RKO (cell line): ENCODE measurements at places on chromosomes 3 and 15.

DNA sequence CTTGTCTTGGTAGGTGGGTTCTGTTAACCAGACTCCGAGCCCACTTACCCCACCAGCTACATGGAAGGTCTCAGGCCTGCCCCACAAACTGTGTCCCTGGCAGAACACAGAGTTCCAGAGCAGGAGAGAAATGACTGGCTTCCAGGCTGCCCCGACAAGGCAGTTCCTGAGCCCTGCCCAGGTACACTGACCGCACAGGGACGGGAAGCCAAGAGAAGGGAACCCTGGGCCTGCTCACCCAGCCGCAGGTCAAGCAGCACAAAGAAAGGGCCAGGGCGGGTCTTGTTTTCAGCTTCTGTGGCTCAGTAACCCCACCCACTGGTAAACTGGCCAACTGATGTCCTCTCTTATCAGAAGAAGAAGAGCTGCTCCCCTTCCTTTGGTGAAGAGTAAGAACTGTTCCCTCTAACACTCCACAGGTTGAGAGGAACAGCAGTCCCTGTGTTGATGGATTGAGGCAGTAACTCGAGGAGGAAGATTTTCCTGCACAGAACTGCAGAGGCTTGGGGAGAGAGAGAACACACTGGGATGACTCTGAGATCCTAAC is 68.4 kb downstream of the CRTC3 start:
- DNase-seq: no peak

DNA sequence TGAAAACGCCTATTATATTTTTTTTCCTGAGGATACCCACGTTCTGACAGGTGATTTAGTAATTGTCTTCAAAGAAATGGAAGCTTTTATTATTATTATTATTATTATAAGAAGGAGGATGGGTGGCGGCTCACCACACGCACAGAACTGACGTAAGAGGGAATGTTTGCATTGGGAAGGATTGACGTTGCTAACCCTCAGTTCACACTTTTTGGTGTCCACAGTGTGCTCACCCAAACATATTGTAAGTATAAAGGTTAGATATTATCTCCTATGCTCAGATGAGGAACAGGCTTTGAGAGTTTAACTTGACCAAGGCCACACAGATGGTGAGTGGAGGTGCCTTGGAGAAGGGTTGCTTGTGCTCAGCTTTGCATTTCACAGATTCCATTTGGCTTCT is 533.5 kb upstream of the TBL1XR1 start:
- DNase-seq: no peak

DNA sequence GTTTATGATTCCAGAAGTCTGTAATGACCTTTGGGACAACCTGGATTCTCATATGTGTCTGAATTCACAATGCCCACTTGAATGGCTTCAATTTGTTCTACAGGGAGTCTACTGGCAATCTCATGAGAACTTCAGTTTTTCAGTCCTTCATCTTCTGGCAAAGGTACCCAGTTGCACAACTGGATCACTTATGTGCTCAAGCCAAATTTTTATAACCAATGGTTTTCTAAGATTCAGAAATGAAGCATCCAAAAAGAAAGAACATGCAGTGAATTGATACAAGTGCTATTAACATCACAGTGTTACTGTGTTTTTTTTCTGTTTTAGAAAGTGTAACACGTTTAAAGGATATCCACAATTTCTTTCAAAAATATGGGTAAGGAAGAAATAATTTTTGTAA is at the start of gene OR5H14:
TSS of gene OR5H14 (plus strand) at position 301 of the 400 bp plus-strand sequence. CDS start 1,907 bp downstream, outside the sequence.
- no peak for DNase-seq

DNA sequence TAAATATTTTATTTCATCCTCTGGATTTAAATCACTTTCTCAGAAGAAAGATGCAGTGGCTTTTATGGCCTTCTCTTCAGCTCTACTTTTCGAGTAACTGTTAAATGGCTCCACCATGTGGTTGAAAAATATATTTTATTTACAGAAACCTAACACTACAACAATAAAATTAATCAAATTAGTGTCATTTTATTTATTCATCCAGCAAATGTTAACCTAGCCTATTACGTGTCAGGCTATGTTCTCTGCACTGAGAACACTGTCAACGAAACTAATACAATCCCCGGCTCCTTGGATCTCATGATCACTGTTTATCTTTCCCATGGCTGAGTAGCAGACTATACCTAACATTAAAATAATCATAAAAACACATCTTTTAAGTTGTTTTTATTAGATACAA is 148.0 kb upstream of the OSTN start:
- peak; percentile 52 for DNase-seq

DNA sequence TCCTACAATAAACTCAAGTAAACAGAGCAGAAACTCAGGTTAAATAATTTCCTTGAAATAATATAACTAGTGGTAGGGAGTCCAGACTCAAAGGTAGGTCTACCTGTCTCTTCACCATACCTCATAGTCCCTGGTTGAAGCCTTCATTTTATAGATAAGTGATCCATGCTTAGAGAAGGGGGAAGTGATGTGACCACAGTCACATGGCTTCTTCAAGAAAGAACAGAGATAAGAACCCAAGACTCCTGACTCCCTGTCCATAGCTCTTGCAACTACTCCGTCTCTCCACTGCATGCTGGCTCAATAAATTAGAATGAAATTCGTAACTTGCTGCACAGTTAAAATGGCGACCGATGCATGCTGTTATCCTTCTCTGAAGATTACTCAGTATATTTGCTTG is 11.0 kb upstream of the C15orf61 start:
- no peak for DNase-seq

DNA sequence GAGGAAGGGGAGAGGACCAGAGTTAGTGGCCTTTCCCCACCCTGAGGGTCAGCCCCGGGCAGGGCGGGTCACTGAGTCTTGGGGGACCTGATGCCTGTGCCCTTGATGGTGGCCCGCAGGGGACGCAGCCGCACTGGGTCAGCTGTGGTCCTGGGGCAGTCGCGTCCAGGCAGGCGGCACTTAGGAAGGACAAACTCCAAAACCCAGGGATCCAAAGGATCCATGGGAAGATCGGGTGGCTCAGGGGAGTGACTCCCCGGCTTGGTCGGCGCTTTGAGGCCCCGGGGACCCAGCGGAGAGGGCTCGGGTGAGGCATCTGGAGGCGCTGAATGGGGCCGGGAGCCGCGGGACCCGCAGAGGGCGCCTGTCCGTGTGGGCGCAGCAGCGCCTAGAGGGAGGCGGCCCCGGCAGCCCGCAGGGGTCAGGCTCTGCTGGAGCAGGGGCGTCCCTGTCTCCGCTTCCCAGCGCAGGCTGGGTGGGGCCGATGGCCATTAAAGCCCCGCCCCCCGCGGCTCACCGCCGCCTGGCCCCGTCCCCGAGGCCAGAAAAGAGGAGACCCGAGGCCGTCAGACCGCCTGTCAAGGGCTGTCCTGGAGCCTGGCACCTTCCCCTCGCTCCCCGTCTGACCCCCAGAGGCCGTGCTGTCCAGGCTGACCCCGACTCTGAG is 17.5 kb downstream of the CIDEC start:
- no peak for DNase-seq

DNA sequence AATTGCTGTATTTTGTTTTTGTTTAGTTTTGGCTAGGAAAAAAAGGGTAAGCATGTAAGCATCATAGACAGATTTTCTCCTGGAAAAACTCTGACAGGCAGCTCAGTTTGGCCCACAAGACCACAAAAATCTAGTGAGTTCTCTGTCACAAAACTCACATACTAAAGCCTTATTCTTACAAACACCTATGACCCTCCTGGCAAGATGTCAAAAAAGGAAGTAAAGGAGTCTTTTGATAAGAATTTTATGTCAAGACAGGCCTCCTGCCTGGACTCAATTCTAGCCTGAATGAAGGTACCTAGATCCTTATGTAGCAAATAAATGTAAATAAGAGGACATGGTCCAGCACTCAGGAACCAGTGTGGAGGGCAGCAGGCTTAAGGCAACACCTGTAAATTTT is 668.3 kb upstream of the ZNF385D start:
- DNase-seq: no peak

DNA sequence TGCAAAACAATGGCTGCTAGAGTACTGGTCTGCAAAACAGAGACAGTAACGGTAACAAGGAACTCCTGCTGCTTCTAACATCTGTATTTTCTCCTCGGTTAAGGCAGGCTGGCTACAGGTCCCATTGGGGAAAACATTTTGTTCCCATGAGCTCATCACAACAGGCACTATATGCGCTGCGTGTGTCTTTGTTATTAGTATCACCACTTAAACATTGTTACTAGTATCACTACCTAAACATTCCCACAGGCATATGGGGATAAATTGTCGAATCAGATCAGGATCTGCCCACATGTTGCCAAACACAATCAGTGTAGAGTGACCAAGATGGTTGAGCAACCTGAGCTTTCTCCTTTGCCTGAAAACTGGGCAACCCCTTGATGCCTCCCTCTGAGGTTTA is 77.2 kb downstream of the TOP2B start:
- no peak for DNase-seq

DNA sequence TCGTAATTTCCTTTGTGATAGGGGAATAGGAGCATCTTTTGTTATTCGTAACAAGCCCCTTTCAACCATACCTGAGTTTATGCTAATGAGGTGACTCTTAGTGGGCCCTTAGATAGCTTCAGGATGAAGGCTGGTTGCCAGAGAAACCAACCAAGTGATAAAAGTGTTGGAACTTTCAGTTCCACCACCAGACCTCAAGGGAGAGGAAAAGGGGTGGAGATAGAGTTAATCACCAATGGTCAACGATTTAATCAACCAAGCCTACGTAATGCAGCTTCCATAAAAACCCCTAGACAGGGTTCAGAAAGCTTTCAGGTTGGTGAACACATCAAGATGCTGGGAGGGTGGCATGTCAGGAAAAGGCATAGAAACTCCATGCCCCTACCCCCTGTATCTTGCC is 33.0 kb downstream of the HERC1 start:
- no peak for DNase-seq

DNA sequence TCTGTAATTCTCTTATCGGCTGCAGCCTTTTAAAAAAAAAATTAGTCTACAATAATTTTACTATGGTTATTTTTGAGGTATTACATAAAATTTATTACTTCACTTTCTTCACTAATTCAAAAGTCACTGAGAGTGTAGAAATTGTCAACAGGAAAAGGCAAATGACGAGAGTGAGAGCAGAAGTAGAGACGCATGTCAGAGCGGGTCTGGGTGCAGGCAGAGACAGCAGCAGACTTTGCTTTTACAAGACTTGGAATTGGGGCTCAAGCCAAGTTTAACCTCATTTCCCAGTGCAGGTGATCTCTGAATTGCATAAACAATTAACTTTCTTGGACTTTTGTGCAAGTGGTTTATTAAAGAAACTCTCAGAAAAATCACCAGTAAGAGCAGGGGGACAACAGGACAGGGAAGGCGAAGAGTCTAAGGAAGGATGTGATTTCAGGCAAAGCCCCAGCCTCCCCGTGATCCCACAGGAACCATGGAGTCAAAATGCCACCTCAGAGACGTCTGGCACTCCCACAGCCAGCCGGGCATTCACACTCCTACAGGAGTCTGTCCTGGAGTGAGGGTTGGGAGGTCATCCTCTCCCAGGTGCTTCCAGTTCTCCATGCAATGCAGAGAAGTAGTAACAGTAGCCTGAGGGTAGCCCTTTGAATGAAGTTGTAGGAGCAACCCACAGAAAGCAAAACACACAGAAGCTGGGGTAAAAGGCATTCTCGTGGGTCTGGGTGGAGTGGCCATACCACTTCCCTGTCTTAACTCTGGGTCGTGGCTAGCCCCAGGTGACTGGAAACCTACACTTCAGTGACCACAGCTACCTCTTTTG is 274.0 kb upstream of the TGFBR2 start:
- DNase-seq: no peak

- peak; percentile 51 for DNase-seq
These were observed 18.2 kb downstream of the ATP1B3 start for GRCh38 chr3:141894524-141895176.

DNA sequence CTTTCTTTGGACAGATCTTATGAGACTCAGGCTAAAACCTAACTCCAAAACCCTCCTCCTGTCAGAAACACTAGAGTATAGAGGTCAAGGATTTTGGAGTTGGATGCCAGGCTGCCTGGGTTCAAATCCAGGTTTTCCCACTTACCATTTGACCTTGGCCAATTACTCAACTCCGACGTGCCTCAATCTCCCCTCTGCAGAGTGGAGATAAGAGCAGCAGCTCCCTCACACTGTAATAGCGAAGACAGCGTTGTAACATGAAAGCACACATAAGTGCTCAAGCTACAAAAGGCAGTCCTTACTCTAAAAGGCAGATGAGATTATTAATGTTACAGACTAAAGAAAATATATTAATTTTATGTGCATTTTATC is 90.1 kb downstream of the IGF2BP2 start:
- no peak for DNase-seq

- no peak for DNase-seq
These were observed 894.9 kb downstream of the DIPK2A start for GRCh38 chr3:144866476-144866875.

- DNase-seq: no peak
These were observed 16.7 kb downstream of the DAPK2 start for GRCh38 chr15:64029633-64030032.

- DNase-seq: peak; percentile 31
These were observed 115.4 kb downstream of the NEK10 start for GRCh38 chr3:27253831-27254230.
